ENCODE measurements at places on chromosomes 2 and 18. TPM values are rescaled to one million over a fixed set of nuclear protein-coding genes. Genes with fewer than 3 reads are reported as not detected.

Gene OSBPL1A
- total RNA-seq: 19.1 TPM

Gene FAM124B
- total RNA-seq: 0.12 TPM

Gene MATN3
- 0.81 TPM for total RNA-seq

Gene FBXO48
- 0.91 TPM for total RNA-seq

Gene CAMKMT
- total RNA-seq: 6.2 TPM

Gene SCYGR5
- not detected for total RNA-seq

Gene SERPINB11
- total RNA-seq: not detected

Gene SANBR
- total RNA-seq: 10.6 TPM

Gene TMEM247
- total RNA-seq: not detected

Gene PELI1
- total RNA-seq: 2.3 TPM

Gene G6PC2
- not detected for total RNA-seq

GRCh38 chr18:49492694-49493033 is 5.6 kb upstream of the C18orf32 start:
- no peak for DNase-seq

- DNase-seq: no peak
Observed at GRCh38 chr2:114222344-114222743, 220.1 kb upstream of the DPP10 start.

DNA sequence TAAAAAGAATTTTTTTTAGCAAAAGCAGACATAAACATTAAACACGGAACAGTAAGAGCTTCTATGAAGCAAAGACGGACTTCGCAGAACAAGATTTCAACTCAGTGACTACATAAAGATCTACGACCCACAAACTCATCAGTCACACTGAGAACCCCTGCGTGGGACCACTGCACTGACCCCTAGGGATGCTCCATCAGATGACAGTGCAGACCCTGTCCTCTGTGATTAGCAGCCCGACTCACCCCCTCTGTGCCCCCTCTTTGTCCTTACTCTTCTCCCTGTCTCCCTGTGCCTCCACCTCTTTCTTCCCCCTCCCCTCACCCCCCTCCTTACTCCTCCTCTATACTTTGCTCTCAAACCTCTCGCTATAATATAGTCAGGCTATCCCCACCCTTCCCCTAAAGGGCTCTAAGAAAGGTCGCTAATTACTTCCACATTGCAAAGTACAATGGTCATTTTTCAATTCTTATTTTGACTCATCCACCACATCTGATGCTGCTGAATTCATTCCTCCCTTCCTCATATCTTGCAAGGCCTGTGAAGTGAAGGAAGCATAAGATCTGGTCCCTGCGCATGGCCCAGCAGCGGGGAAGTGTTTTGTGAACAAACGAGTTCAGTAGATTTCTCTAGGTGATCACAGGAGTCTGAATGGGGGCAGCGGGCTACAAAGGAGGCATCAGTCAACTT is 89.3 kb downstream of the CABYR start:
- peak; percentile 76 for DNase-seq

DNA sequence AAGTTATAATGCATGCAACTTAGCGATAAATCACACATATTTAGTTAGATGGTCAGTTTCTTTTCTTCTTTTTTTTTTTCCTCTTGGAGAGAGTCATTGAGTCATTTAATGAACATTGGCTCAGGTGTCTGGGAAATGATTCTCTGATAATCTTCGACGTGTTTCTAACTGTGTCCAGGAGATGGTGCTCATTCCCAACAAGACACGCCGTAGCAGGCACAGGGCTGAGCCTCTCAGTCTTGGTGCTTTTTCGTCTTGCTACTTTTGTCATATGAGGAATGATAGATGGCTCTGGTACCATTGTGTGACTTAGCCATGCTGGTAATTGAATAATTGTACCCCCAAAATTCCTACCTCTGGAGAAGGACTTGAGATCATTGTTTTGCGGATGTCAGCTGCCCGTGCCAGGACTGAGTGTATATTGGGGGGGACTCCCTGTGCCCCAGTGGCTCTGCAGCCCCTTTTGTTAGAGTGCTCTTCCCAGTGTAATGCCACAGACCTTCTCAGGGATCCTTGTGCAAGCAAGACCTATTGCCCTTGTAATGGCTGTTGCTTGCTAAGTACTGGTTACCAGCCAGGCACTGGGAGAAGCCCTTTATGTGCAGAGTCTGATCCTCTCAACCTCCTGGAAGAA is 107.6 kb upstream of the CYRIA start:
- peak; percentile 31 for DNase-seq

- no peak for DNase-seq
Observed at GRCh38 chr18:69157906-69158305, 242.8 kb upstream of the DOK6 start.

- DNase-seq: peak; percentile 78
Observed at GRCh38 chr2:102100371-102101096, 42.0 kb upstream of the IL1R1 start.

- DNase-seq: no peak
Observed at GRCh38 chr2:205531489-205532148, 150.7 kb upstream of the NRP2 start.

DNA sequence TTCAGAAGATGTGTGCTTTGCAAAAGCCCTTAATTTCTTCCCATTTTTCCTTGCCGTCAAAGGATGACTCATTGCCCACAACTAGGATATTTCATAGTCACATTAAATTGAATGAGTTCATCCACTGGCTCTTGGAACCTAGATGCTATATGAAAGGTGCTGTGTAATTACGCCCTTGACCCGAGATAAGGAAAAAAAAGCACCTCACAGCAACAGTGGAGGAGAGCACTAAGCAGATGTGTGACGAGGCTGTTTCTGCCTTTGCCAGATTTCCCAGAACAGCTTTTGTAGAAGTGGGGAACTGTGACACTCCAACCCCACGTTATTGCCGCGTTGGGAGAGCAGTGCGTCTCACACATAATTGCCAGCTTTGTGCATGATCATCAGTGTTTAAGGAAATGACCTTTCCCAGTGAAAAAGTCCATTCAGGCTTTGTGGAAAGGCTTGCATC is 33.3 kb upstream of the TMEM87B start:
- DNase-seq: peak; percentile 70

DNA sequence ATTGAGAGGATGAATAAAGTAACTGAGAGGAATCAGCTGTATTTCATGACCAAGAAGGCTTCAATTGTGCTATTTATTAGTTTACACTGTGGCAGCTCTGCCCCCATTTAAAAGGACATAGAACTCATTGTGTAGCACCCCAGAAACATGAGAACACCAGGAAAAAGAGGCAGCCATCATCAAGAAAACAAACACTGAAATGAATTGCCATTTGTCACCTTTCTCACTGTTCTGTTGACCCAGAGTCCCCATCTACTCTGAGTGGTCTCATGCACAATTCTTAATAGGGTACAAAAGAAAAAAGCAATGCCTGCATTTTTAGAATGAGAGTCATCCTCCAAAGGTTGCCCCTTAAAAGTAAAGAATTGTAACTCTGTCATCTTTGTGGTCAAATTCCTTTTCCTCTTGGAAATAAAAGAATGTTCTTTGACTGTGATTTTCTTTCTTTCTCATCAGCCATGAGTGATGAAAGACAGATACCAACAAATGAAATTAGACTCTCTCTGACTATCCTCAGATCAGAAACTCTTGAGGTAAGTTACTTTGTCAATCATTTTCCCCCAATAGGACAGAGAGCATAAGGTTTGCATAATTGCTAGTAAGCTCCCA is 1941.9 kb upstream of the PIK3C3 start:
- peak; percentile 65 for DNase-seq

- no peak for DNase-seq
Observed at GRCh38 chr2:235721625-235722024, 227.8 kb downstream of the AGAP1 start.

- no peak for DNase-seq
Observed at GRCh38 chr2:127140538-127140937, 33.6 kb upstream of the BIN1 start.

GRCh38 chr2:85796341-85797262 is 42.8 kb downstream of the ATOH8 start:
- no peak for DNase-seq

DNA sequence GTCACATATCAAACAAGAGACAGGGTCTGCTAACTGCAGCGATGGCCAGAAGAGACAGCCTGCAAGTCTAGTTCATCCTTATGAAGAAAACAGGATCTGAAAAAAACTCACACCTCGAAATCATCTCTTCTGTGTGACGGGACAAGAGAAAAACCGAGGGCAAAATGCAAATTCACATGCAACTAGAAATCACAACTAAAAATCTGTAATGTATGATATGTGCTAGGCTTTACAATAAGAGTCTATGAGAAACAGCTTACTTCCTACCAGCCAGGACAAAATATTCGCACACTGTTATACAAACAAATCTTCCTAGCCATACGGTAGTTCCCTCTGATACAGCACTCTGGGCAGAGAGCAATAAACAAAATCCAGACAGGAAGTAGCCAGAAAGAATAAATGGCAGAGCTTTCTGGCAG is 48.8 kb downstream of the ANKRD44 start:
- no peak for DNase-seq

- DNase-seq: peak; percentile 84
Observed at GRCh38 chr18:8142131-8142711, 467.0 kb upstream of the RAB12 start.

- no peak for DNase-seq
Observed at GRCh38 chr2:98936353-98937351, 627 bp upstream of the CRACDL start.

DNA sequence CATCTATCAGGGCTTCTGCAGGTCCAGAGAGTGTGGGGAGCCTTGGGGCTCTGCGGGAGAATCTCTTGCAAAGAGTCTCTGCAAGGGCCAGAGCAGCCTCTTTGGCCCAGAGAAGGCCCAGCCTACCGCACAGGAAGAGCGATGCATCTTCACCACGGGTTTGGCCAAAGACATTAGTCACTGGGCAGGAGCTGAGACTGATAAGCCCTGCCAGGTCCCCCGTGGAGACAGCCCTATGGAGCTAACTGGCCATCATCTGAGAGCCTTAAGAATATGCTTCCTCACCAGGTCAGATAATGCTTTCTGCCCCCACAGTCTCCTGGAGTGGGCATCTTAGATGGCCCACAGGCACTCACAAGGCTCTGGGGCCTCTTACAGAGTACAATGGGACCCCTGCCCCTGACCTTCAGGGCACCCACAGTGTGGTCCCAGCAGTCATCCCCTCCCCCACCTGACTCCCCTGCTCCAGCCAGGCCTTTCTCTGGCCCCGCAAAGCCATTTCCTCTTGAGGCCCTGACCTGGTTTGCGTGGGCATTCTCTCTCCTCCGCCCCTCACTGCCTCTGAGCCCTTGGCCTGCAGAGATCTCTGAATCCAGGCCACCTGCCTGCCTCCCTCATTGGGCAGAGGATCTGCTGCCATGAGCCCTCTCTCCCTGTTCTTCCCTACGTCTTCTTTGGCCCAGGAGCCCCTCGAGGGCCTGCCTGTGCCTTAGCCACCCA is 31.9 kb upstream of the MAPRE3 start:
- DNase-seq: peak; percentile 28

GRCh38 chr18:30405038-30405437 is 637.5 kb downstream of the DSC3 start:
- no peak for DNase-seq

- DNase-seq: no peak
Observed at GRCh38 chr2:241071677-241072111, 30.4 kb downstream of the MTERF4 start.

DNA sequence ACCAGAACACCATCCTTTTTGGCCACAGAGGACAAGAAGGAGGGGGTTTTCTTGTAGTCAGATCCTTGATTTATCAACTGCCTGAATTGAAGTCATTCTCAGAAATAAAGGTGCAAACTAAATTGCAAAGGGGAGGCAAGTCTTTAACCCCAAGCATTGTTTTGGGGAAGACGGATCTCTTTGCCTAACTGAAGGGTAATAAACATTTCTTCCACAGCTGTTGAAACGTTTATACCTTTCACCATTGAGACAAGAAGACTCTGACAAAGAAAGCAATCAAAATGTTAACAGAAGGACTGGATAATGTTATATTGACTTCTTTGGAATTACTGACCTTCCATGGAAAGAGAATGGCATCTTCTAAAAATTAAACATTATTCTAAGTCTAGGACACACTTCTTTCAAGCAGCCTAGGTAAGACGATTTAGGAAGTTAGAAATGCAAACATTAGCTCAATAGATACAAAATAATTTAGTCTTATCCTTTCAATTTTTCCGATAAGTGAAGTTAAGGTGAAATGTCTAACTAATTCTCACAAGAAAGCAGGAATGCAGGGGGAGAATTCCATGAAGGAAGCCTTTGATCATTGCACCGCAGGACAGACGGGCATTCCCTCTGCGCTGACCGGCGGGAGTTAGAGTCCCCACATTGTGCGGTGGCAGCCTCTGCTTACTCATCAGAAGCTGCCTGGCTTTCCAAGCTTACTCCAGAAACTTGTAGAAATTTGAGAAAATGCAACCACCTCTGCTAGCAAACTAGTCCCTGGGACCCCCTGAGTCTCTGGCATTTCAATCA is 69.4 kb upstream of the COPS8 start:
- DNase-seq: no peak

DNA sequence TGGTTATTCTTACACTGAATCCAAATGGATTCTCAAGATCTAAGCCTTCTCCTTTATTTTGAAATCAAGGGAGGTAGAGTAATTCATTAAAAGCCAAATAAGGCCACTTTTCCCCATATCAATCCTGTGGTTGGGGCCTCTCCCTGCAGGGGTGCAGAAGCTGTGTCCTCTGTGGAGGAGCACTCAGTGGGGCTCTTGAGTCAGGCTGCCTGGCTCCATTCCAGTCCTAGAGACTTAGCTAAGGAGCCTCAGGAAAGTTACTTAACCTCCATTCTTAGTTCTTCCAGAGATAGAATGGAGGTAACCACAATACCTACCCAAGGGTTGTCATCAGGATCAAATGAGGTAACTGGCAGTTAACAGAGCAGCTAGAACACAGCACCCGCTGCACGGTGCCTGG is 564.3 kb downstream of the CMPK2 start:
- no peak for DNase-seq

DNA sequence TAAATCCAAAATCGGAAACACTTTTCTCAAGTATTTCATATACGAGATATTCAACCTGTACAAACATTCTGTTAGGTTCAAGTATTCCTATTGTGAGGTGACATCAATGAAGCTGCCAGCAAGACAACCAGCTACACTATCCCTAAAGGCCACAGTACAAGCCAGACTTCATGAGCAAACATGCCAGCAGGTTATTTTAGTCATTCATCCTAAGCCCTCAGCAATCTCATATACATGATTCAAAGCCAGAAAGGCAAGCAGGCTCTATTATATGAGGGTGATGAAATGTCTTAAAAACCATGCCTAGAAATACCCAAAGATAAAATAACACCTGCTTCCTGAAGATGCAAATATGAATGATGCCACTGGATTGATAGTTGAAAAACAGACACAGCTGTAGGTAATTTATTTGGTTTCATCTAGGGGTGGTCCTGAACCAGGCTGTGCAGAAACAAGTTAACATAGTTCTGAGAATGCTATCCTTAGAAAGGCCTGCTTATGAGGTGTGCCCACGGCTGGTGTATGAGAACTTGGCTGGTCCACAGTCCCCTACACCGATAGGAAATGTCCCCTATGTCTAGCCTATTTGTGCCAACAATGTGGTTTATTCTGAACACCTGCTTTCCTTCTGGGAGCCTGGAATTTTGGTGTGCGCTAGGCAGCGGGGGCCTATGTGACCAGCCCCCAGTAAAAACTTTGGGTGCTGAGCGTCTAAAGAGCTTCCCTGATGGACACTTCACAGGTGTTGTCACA is 48.2 kb upstream of the KIDINS220 start:
- DNase-seq: no peak

- DNase-seq: no peak
Observed at GRCh38 chr2:132884705-132885104, 214.7 kb upstream of the LYPD1 start.

GRCh38 chr2:1865716-1866234 is 121.5 kb upstream of the PXDN start:
- no peak for DNase-seq
